ENCODE measurements at places on chromosomes 1 and 21.

- DNase-seq = no peak
Observed at GRCh38 chr21:42398436-42399028, 2.7 kb upstream of the TMPRSS3 start.

DNA sequence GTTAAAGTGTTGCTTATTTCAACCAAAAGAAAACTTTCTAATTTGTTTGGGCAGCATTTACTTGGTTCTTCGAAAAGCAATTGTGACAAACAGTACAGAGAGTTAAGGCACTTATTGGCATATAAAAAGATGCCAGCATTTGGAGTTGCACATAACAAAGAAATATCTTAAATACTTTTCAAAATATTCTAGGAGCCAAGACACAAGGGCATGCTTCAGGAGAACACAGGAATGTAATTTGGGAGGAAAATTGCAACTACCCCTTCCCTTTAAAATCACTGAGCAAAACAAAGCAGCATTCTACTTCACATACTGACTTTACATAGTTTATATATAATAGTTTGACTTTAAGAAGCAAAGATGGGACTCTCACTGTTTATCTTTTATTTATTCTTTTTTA lies 4.6 kb upstream of the TIE1 start:
- no peak for DNase-seq

GRCh38 chr1:220189750-220190347 lies 82.4 kb downstream of the RAB3GAP2 start:
- no peak for DNase-seq

GRCh38 chr1:43285269-43285990 lies at the start of gene C1orf210:
Gene C1orf210, minus strand, starts transcription at chr1:43285581. Its CDS starts 2,311 bp downstream, at chr1:43283270.
- DNase-seq = no peak

DNA sequence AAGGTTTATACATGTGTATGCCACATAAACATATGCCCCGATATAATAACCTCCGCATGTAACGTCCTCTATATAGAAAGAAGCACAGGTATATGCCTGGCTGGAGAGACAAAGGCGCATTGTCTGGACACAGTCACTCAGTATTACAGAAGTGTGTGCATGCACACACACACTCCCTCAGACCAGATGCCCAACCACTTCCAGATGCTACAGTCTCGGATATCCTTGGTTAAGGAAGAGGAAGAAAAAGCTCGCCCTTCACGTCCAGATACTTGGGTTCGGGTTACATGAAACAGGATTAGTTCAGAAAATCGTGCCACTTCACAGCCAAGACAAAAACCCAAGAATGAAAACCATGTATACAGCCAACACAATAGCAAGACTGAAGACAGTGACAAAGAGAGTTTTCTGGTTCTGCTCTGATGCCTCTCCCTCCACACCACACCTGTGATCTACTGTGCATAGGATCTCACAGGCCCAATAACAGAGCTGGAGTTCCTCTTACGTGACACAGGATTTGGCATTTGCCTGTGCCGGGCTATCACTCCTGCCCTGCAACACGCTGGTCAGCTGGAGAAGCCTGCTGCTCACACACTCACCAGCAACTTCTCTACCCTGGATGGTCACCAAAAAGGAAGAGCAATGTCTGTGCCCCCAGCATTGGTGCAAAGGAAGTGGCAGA lies 75.0 kb downstream of the SSBP3 start:
- DNase-seq = no peak
